ENCODE measurements at places on chromosomes 11 and 22.

DNA sequence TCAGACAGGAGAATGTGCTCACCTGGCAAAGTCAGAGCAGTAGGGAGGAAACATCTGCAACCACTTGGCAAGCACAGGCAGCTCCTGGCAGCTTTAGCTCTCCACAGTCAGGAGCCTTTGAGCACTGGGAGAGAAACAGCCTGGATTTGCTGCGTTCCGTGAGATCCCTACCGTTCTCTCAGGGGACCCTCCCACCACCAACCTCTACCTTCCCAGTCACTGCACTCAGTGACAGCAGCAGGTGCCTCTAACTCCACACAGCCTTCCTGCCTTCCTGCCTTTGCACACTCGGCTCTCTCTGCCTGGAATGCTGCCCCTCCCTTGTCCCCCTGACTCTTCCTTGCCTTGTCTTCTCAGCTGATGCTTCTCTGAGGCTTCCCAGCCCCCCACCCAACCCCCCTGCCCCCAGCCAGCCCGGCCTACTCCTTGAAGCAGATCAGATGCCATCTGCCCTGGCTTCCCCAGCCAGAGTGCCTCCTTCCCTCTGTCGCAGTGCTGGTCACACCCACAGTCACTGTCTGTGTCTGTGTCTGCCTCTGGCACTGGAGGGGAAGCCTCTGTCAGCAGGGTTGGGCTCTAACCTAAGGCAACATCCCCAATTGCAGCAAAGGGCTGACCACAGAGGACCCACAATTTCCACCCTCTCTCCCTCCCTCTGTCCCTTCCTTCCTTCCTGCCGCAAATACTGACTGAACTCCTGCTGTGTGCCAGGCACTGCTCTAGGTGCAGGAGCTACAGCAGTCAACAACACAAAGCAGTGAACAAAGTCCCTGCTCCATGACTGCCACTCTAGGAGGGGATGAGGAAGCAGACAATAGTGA lies 14.9 kb upstream of the TSKU start:
- peak; percentile 72 for DNase-seq

GRCh38 chr11:24748261-24748660 lies 251.4 kb downstream of the LUZP2 start:
- no peak for DNase-seq

DNA sequence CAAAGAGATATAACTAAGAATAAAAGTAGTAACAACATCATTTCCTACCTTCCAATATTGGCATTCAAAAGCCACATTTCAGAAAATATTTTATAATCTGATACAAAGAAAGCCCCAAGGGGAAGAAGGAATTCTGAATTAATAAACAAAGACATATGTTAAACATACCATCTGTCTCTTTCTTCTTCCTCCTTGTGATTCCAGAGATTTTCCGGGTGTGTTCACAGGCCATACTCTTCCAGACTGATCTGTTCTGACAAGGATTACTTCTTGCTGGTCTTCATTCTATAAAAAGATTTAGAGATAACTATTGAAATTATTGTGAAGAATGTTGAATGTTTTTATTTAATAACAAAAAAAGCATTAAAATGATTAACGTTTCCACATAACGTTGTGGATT lies 65.0 kb downstream of the CWF19L2 start:
- DNase-seq, result no peak

GRCh38 chr22:34045311-34045710 lies 125.0 kb upstream of the LARGE1 start:
- DNase-seq, result no peak

GRCh38 chr22:45585437-45585755 lies 82.7 kb downstream of the FBLN1 start:
- no peak for DNase-seq

GRCh38 chr11:76653012-76653673 lies 17.4 kb downstream of the LRRC32 start:
- DNase-seq, result no peak

- DNase-seq, result no peak
These were observed 247.0 kb upstream of the NARS2 start for GRCh38 chr11:78821371-78822306.

GRCh38 chr22:22796724-22797123 lies 90.9 kb upstream of the IGLL5 start:
- DNase-seq, result no peak

Measured in HT-29 (cell line).